ENCODE measurements at places on chromosomes 5 and 9.

DNA sequence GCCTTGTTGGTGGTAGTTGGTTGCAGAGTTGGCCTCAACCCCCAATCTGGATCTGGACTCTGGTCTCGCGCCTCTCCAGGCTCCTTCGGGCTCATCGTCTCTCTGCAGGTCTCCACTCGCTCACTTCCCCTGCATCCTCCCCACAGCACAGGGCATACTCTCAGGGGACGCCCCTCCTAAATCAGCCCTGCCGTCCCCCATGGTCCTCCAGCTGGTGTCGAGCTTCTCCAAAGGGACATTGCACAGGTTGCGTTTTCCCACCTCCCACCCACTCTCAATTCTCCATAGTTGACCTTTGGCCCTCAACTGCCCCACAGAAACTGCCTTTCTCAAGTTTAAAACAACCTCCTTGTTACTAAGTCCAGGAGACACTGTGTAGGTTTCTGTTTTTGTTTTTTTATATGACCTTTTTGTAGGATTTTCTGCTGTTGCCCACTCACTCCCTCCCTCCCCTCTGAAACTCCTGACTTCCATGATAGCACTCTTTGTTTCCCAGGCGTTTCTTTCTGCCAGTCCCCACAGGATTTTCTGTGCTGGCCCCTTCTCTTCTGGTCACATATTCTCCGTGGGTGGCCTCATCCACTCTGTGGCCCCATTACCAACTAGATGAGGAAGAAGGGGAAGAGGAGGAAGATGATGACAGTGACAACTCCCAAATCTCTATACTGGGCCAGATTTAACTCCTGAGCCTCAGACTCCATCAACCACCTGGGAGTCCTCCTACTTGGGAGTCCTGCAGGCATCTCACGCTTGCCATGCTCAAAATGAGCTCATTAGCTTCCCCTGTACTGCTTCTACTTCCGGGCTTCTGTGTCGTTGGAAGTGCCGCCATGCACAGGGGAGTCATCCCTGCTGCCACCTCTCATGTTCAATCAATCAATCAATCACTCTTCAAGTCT, 50.3 kb downstream of the ALG2 start:
- DNase-seq, result no peak

DNA sequence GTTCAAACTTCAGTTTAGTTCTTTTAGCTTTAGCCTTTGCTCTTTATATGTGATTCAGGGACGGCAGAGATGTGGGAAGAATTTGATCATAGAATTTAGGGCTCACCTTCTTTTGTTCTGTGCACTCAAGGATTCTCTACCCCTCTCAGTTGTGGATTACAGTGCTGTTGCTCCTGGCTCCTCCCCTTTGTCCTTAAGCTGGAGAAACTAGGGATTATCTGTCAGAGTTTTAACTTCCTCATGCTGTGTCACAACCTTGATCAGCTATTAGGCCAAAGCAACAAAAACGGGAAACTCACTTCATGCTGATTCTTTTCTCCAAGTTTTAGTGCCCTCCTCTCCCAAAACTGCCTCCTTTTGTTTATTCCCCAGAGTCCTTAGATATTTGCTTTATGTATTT, 13.0 kb upstream of the PCDHAC2 start:
- DNase-seq, result no peak

DNA sequence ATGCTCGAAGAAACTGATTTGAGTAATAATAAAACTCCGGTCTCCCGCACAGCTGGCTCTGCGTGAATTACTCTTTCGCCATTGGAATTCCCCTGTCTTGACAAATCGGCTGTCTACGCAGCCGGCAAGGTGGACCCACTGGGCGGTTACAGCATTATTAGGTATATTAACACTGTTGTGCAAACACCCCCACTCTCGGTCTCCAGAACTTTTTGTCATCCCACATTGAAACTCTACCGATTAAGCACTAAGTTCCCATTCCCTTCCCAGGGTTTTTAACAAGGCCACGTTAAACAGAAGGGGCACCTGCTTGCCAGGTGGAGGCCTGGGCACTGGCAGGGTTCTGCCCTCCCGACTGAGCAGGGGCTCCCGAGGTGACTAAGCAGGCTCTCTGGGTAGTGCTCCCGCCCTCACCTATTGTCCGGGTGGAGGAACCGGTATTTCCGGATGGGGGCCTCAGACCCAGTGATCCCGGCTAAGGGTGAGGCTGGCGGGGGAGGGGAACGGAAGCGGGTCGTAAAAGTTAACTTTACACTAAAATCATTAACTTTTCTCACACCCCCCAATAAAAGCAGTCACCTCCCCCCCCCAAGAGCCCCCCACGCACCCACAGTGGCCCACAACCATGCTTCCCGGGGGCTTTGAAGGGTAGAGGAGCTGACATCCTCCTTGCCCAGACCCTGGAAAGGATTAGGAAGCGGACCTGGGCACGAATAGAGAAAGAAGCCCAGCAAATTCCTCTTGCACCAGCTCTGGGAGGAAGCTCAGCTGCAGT, 53.5 kb upstream of the TJP2 start:
- no peak for DNase-seq

DNA sequence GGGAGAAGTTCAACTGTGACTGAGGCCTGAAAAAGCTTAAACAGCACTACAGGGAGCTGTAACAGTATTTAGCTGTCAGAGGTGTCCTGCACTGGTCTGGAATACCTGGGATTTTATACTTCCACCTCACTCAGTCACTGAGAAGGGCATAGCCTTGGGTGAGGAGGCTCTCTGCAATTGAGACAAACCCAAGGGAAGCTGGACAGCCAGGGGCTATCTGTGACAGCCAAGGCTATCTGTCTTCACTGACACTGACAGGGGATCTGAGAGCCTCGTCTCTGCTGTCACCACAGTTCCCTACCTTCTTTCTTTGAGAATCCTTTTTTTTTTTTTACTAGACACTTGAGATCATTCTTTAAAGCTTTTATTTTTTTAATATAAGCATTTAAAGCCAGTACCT, 356.2 kb upstream of the CD180 start:
- DNase-seq, result no peak

GRCh38 chr9:97710356-97711222, 13.4 kb upstream of the XPA start:
- DNase-seq, result peak; percentile 51

GRCh38 chr5:149817539-149818060, 87.5 kb downstream of the PPARGC1B start:
- no peak for DNase-seq

DNA sequence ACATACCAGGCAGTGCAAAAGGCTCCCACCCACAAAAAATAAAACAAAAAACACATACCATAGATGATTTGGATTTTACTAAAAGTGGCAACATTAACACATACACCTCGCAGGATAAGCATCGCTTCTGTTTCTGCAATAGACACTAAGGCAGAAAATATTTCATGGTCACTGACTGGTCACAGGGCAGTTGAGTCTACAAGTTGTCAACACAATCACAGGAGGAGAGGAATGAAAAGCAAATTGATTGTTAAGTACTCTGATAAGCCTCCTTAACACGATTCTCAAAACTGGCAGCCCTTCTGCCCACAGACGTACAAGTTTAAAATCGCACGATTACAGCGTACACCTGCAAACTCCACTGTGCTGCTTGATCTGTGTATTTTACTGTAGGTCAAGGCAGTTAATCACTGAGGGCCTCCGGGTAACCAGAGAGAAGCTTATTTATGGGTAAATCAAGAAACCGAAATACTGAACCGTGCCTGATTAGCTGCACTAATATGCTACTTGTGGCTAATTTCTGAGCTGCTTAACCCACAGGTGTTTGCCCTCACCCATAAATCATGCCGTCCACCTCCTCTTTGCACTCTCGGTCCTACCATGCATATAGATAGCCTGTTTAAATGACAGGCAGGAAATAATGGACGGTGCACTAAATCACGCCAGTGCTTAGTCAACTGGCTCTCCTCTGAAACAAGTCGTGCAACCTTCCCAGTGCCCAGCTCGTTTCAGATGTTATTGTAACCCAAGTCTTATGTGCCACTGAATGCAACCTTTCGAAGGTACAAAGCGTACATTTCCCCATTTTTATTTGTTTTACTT, 659.4 kb upstream of the ADAMTS16 start:
- DNase-seq, result no peak

DNA sequence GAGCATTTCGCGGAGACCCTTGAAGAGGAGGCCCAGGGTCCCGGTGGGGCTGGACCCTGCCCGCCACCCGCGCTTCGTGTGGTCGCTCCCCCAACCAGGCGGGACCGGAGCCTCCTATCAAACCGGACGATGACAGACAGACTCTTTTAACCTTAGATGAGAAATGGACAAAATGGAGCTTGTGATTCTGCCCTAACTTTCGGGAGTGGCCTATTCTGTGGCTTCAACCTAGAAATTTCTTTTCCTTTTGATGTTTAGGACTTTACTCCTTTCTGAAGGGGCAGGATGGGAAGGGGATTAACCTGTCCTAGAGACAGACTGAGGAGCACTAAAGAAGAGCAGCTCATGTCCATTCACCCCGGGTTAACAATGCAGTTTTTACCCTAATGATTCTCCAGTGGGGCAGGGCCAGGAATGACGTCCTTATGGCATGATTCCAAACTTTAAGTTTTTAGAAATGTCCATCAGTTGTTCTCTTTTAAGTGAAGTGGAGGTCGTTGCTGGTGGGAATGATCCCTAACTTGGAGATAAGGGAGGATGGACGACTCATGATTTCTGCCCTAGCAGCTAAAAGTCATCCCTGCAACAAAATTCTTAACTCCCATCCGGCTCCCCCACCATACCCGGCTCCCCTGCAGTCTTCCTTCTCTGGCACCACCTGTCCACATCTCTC, 1.0 kb downstream of the NIPSNAP3A start:
- DNase-seq, result no peak

- DNase-seq, result no peak
Observed at GRCh38 chr5:131280417-131280816, 16.6 kb downstream of the CDC42SE2 start.

DNA sequence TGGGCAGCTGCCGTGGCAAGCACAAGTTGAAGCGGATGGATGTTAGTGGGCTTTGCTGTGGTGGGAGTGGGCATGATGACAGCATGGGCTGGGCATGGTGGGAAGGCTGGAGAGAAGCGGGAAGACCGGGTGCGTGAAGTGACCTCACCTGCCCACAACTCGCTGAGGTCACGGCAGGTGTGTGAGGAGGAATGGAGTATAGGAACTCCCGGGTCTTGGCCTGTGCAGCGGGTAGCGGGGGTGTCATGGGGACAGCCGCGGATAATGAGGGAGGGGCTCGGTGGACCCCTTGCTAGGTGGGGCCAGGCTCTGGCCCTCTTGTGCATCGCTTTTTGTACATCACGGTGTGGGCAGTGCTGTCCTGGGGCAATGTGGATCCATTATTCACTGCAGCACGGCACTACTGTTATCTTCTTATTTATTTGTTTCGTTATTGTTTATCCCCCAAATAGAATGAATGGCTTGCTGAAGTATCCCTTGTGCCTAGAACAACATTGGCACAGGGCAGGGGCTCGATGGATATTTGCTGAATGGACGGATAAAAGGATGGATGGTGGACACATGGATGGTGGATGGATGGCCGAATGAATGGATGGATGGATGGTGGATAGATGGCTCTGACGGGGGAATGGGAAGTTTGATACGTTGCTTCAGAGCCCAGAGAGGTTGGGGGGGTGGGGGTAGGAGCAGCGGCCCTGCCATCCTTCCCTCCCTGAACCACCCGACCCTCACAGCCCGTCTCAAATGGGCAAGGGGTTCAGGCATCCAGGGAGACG, 14.6 kb downstream of the PROP1 start:
- DNase-seq, result no peak

GRCh38 chr5:71899865-71900342, 180.8 kb downstream of the CARTPT start:
- no peak for DNase-seq

GRCh38 chr9:112872019-112872418, 18.7 kb downstream of the SLC46A2 start:
- no peak for DNase-seq

DNA sequence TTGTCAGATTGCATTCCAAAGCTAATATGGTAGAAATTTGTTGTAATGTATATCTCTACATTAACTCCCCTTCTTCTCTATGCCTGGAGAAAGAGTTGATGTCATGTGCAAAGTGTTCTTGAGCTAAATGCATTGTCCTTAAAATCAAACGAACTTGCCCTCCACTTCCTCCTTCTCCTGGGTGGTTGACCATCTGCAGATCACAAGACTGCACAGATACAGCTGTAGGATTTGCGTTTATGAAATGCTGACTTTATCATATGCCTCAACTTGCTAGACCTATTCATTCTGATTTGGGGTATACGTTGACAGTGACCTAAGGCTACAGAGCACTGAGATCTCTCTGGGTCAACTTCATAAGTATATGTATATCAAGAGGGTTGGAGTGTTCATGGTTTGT, 8.3 kb downstream of the TRIM32 start:
- DNase-seq, result no peak

GRCh38 chr9:89780959-89781358, 176.1 kb downstream of the GADD45G start:
- no peak for DNase-seq

DNA sequence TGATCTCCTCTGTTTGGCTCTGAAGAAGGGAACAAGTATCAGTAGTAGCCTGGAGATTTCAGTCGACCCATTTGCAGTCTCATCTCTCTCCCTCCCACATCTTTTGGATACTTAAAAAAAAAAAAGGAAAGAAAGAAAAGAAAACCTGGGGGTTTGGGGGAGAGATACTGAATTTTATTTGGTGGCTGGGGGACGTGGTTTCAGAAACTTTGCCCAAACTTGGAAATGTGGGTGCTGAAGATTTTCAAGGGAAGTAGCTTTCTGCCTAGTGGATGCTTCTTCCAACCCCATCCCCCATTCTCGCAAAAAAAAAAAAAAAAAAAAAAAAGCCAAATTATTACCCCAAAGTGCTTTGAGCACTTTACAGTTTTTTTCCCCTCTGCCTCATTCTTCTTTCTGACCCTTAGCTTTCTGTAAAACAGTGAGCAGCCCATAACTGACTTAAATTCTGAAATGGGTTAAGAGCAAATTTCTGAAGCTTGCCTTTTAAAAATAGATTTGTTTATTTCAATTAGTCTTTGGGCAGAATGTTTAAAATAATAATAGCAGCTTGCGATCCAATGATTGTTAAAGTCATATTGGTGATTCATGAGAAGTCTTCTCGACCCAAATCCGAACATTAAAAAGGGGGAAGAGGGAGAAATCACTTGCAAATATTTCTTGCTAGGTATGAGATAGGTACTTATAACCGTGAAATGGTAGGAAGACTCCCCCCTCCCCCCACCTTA, 894 bp downstream of the FST start:
- no peak for DNase-seq

DNA sequence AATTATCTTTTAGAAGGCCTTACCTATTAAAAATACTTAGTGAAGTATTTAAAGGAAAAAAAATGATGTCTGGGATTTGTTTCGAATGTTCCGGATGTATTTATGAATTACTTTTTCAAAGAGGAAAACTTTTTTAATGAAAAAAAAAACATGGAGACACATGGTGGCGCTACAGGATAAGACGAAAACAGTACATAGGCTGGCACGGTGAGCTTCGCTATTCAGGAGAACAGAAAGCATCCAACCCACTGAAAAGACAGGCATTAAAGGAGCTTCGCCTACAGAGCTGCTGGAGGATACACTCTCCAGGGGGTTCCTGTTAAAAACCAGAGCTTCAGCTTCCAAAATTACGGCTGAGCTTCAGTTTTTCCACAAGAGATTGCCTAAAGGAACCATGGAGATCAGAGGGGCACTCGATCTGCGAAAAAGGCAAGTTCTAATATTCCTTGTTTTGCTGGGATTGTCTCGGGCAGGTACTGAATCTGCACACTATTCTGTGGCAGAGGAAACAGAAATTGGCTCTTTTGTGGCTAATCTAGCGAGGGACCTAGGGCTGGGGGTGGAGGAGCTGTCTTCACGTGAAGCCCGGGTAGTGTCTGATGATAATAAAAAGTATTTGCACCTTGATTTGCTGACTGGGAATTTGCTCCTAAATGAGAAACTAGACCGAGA, at the start of gene PCDHB14:
PCDHB14 (plus strand) TSS at position 232 of the 672 bp plus-strand sequence; CDS start at position 395, 163 bp downstream.
- DNase-seq, result peak; percentile 51

- DNase-seq, result no peak
Observed at GRCh38 chr9:119071636-119072035, 297.6 kb downstream of the BRINP1 start.

Measured in Jurkat, Clone E6-1 (cell line).